K562 (cell line): ENCODE measurements at places on chromosomes 1 and 21.

DNA sequence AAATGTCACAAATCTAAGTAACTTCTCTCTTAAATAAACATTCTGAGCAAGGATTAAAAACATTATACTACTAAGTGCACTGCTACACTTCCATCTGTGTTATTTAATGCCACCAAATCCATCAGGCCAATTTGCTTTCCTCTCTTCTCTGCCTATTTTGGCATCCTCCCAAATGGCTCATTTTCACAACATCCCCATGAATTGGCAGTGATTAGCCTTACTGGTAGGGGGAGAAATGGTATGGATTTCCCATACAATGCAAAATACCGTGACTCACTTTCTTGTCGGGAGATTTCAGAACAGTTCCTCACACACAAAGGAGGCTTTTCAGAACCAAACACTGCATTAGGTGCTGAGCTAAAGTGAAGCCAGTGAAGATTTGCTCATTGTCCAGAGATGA lies 195.7 kb downstream of the MIS18A start:
- no peak for DNase-seq

DNA sequence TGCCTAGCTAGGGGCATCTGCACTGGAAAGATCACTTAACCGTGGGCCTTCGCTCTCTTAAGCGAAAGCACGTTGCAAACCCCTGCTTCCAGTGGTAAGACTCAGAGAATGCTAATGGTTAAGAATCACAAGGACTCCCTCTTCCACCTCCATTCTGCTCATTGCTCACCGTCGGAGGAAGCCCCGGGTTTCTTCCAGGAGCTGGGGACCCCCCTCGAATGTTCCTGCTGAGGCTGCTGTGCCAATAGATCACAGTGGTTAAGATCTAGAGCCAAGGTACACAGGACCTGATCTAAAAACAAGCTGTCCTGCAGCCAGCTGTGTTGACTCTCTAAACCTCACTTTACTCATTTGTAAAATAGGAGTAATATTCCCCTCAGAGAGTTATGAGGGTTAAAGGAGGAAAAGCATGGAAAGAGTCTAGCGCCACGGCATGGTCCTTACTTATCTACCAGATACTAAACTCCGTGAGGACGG lies 765 bp downstream of the VAMP3 start:
- DNase-seq = no peak

- no peak for DNase-seq
Measured at GRCh38 chr1:55064071-55064581, 24.8 kb downstream of the PCSK9 start.

- no peak for DNase-seq
Measured at GRCh38 chr1:245054105-245054504, 100.7 kb upstream of the KIF26B start.

DNA sequence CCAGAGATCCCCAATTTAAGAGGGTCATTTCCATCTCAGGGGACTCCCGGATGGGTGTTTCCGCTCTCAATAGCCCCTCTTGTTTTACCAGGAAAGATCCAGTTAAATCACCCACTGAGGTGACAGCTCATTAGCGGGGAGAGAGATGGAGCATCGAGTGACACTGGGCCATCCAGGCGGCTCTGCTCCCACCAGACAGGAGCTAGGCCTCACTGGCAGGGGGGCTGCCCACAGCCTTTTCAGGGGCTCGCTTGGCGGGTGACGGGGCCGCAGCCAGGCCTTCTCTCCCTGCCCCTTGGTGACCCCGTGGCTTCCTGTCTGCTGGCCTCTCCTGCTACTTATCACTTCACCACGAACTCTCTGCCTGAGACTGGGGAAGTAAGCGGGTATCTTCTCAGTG lies 26.7 kb upstream of the SPSB1 start:
- no peak for DNase-seq

- peak; percentile 52 for DNase-seq
Measured at GRCh38 chr1:167821969-167822685, 91.8 kb downstream of the ADCY10 start.

- DNase-seq = no peak
Measured at GRCh38 chr1:47611992-47612391, 174.1 kb downstream of the FOXD2 start.

- DNase-seq = peak; percentile 57
Measured at GRCh38 chr1:205543351-205544301, 39.2 kb downstream of the CDK18 start.

DNA sequence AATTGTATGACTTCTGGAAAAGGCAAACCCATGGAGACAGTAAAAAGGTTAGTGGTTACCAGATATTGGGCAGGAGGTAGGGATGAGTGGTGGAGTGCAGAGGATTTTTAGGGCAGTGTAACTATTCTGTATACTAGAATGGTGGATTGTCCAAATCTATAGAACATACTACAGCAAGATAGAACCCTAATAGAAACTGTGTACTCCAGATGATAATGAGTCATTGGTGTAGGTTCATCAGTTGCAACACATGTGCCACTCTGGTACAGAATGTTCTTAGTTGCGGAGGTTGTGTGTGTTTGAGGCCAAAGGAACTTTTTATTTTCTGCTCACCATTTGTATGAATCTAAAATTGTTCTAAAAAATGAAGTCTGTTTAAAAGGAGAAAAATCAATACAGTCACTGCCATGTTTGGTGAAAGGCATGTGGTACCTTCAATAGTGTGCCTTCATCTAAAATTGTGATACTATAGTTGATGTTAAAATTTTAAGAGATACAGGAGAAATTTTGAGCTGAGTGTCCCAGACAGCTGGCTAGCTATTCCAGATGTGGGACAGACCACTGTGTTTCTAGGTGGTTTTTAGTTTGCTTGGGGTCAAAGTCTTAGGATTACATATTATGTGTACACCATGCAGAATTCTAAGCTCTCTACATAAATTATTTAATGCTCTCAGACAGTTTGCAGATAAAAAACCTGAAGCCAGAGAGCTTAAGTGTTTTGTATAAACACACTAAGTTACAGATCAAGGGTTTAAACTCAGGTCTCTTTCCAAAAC lies 150.5 kb downstream of the RPS6KC1 start:
- DNase-seq = no peak

GRCh38 chr1:81799939-81800694 lies 617 bp upstream of the ADGRL2 start:
- DNase-seq = no peak

DNA sequence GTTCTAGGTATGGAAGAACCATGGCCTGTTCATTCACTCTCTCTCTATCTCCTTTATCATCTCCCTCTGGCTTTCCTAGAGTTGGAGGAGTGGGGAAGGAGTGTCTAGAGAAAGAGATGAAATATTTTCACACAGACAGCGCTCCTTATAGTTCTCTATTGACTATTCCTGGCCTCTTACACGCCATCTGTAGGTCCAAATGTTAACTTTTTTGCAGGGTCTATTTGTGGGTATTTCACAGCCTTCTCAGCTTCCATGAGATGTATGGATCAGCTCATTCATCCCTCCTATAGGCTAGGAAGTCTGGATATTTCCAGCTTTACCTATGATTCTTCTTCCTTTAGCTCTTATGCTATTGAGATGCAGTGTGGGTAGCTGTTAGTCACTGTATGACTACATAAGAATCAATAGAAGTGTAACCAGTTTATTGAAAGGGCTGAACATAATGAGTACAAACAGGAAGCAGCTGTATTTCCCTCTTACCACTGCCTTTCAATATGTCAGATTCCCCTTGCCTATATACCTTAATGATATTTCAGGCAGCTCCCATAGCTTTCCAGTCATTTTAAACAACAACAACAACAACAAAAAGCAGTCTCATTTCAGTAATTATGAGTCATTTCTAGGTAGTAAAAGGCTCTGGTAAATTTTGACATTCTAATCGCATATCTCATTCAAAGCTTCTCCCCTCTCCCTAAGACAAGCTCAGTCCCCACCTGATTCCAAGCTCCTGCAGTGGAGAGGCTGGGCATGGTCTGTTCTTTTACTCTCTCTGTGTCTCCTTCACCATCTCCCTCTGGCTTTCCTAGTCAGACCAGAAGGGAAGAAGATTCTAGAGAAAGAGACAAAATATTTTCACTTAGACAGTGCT lies 149.5 kb downstream of the TTLL7 start:
- DNase-seq = no peak

- no peak for DNase-seq
Measured at GRCh38 chr1:157135646-157136045, 2.5 kb downstream of the ETV3 start.

DNA sequence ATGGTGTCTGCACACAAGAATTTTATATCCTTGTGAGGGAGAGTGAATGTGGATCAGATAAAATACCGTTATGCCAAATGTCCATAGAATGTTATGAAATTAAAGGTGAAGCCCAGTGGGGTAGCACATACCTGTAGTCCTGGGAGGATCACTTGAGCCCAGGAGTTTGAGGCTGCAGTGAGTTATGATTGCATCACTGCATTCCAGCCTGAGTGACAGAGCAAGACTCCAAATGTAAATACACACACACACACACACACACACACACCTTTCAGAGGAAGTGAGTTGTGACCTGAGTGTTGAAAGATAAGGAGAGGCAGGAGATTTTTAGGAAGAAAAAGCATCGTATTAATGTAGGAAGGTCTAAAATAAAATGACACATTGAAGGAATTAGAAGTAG lies 28.1 kb upstream of the ZYG11A start:
- DNase-seq = no peak

DNA sequence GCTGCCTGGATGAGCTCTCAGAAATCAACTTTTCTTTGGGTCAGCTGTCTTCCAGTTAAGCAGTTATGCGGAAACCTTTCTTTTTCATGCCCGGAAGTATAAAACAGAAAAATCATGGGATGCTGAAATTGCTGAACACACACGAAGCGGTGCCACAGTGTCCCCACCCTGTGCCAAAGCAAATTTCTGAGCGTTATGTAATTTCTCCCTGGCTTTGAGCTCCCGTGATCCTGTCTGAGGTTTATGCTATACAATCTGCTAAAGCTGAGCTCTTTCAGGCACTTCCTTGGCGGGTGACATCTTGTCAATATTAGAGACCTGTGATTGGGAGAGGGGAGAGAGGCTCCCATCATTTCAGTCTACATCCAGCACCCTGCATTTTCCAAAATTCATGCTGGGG lies 201.7 kb downstream of the ROR1 start:
- DNase-seq = no peak

- no peak for DNase-seq
Measured at GRCh38 chr1:205350124-205350523, 6.6 kb downstream of the KLHDC8A start.

DNA sequence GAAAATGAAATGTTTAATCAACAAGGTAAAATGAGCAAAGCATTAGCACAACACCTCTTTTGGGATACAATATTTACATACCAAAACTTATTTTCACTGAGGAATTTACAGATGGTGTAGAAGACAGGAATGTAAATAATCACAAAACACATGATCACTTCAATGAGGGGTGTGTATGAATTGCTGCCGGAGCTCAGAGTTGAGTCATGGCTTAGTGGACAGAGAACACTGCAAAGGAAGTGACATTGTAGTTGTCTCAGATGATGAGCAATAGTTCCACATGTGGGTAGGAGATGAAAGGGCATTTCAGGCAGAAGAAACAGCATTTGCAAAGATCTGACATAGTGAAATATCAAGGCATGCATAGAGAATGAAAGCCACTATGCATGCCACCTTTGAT lies 5.6 kb upstream of the KPRP start:
- DNase-seq = no peak

GRCh38 chr1:161768461-161768860 lies 2.3 kb downstream of the ATF6 start:
- DNase-seq = no peak

- no peak for DNase-seq
Measured at GRCh38 chr1:1046243-1046642, 26.3 kb downstream of the AGRN start.

- DNase-seq = no peak
Measured at GRCh38 chr1:192445241-192445640, 128.4 kb downstream of the RGS21 start.

DNA sequence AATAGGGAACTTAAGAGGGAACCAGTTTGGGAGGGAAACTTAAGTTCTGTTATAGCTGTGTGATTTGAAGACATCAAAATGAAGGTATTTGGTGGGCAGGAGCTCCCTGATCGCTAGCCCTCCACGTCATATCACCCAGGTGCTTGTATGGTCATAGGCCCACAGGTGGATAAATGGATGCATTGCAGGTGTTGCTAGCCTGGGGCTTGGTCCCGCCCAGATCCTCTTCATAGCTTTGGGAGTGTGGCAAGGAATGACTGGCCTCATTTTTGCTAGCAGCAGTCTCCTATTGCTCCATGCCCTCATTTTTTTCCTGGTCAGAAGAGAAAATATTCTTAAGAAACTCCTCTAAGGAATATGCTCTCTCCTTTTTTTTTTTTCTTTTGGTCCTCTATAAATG lies 11.3 kb downstream of the GNPAT start:
- DNase-seq = no peak

DNA sequence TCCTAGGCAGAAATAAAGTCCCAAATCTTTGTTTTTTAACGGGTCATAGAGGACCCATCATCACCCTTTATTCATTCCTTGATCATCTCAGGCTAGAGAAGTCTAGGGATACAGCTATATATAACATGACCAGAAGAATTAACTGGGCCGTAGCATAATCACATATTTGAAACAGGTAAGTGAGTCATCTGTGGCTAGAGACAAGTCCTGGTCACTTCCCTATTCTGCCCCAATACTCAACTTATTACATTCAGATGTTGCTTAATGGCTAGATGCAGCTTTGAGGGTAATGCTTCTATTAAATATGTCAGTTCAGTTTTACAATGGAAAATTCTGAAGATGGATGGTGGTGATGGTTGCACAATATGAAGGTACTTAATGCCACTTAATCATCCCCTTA lies 47.0 kb downstream of the EXO1 start:
- DNase-seq = no peak

- DNase-seq = no peak
Measured at GRCh38 chr1:1136547-1137230, 20.8 kb upstream of the C1orf159 start.

DNA sequence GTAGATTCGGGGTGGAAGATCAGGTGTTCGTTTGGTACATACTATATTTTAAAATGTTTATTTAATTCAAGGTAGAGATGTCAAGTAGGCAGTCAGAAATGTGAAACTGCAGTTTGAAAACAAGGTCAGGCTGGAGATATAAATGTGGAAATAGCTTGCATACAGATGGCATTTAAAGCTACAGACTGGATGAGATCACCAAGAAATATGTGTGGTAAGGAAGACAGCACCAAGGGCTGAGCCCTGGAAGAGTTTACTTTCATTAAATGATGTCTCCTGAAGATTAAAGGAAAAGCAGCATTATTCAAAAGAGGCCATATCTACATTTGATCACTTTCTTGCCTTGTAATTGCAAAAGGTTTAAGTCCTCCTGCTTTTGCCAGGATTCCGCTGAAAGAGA lies 271.3 kb downstream of the PTBP2 start:
- DNase-seq = no peak

- no peak for DNase-seq
Measured at GRCh38 chr1:24139841-24140425, 3.0 kb downstream of the IL22RA1 start.

GRCh38 chr1:57072401-57073110 lies 106.7 kb upstream of the C8B start:
- peak; percentile 19 for DNase-seq

DNA sequence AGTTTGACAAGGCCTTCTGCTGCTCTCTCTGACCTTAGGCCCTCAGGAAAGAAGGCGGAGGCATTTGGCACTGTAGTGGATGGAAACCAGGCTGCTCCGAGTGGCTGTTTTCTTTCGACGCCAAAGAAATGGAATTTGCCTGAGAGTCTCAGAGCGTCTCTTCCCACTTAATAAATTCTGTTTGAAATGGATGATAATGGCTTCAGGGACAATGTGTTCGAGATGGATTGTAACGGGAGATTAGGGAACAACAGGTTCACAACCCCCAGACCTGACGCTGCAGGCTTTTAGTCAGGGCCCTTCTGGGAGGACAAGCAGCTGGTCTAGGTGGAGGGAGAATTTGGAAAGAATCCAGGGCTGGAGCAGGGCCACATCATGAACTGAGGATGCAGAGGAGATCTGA lies 58.6 kb downstream of the TLR5 start:
- no peak for DNase-seq
